ENCODE measurements at places on chromosomes 7 and 10. TPM values are rescaled to one million over a fixed set of nuclear protein-coding genes. Genes with fewer than 3 reads are reported as not detected.

The SNX10 gene
- total RNA-seq: 14.4 TPM

The ZNF212 gene
- total RNA-seq: 14.2 TPM

The EN2 gene
- not detected for total RNA-seq

The CCDC126 gene
- 14.0 TPM for total RNA-seq

The DYDC2 gene
- total RNA-seq: not detected

The NPFFR1 gene
- not detected for total RNA-seq

The TACC2 gene
- not detected for total RNA-seq

The AKR1C8 gene
- total RNA-seq: 3.2 TPM

The APBB1IP gene
- total RNA-seq: 86.4 TPM

The MMS19 gene
- total RNA-seq: 59.6 TPM

The CREM gene
- total RNA-seq: 121 TPM

The UROS gene
- total RNA-seq: 22.3 TPM

The FUOM gene
- 7.1 TPM for total RNA-seq

The STMP1 gene
- 18.2 TPM for total RNA-seq

The SPDYE5 gene
- not detected for total RNA-seq

The PNLIPRP3 gene
- total RNA-seq: not detected

The FXYD4 gene
- total RNA-seq: not detected

The KCNH2 gene
- 3.5 TPM for total RNA-seq

The BMPER gene
- not detected for total RNA-seq

The CDC14C gene
- total RNA-seq: not detected

The CPA1 gene
- not detected for total RNA-seq

The DKK1 gene
- total RNA-seq: not detected

The LFNG gene
- 215 TPM for total RNA-seq

The PLEKHS1 gene
- 0.12 TPM for total RNA-seq

The MCM10 gene
- total RNA-seq: 2.1 TPM

The SRI gene
- total RNA-seq: 53.5 TPM

The SRRM3 gene
- not detected for total RNA-seq

The ITPRID1 gene
- not detected for total RNA-seq

The FGFR2 gene
- 3.1 TPM for total RNA-seq

The ZPBP gene
- not detected for total RNA-seq

The TSPAN12 gene
- total RNA-seq: not detected

The COL28A1 gene
- total RNA-seq: 0.35 TPM

The UNCX gene
- not detected for total RNA-seq

The NPSR1 gene
- not detected for total RNA-seq

The MUC12 gene
- not detected for total RNA-seq

The TMEM26 gene
- not detected for total RNA-seq

The DDX56 gene
- total RNA-seq: 108 TPM

The PTPRN2 gene
- total RNA-seq: 1.6 TPM

The LIPF gene
- total RNA-seq: not detected

The MET gene
- total RNA-seq: not detected

The VIPR2 gene
- not detected for total RNA-seq

The ENTPD1 gene
- 49.4 TPM for total RNA-seq

The R3HCC1L gene
- total RNA-seq: 29.7 TPM

The MMRN2 gene
- total RNA-seq: 0.17 TPM

The VWDE gene
- total RNA-seq: 0.86 TPM

The MYH16 gene
- total RNA-seq: not detected

Data from CD4-positive, CD25-positive, alpha-beta regulatory T cell (primary cell).